ENCODE measurements at places on chromosomes 12 and 14.
A peak's percentile ranks its signal among the peaks of the same experiment; 100 is the strongest.

DNA sequence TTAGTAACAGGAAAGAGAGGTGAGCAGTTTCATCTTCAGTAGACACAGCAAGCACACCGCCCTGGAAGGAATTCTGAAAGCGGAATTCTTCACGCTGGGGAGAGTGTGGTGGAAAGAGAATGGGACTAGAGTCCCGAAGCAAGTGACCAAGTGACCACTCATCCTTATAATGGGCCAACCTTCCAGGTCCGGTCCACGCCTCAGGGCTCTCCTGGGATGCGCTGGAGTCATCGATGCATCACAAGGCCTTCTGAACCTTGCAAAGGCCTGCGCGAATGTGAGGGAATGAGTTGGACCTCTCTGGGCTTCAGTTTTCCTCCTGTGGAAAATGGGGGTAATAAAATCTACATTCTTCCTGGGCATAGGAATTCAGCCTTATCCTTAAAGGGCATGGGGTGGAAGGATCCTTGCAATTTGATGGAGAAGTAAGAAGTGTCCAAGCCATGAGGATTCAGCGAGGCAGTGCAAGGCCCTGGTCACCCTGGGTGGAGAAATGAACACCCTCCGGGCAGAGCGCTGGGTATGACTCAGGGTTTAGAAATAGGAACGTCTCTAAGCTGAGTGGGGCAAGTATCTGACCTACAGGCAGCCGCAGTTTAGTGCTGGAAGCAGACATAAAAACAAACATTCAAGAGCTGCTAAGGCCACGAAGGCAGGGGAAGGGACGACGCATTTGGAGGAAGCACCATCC, 97.7 kb downstream of the SETD3 start:
- no peak for DNase-seq

- no peak for DNase-seq
These were observed 71.2 kb downstream of the RASSF8 start for GRCh38 chr12:26029736-26030022.

DNA sequence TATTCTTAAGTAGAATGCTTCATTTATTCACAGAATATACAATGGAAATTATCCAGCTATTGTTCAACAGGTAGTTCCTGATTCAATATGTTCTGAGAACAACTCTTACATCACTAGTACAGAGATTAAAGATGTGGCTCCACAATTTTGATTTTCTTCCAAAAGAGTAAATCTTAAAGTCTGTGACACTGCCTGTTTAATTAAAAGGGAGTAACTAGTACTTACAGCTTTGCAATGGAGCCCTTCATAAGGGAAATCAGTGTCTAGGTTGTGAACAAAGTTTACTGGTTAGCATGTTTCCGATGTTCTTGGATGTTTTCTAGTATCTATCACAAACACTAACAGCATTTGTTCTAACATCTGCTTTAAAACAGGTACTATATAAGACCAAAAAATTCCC, 30.8 kb downstream of the MIA2 start:
- DNase-seq, result no peak

DNA sequence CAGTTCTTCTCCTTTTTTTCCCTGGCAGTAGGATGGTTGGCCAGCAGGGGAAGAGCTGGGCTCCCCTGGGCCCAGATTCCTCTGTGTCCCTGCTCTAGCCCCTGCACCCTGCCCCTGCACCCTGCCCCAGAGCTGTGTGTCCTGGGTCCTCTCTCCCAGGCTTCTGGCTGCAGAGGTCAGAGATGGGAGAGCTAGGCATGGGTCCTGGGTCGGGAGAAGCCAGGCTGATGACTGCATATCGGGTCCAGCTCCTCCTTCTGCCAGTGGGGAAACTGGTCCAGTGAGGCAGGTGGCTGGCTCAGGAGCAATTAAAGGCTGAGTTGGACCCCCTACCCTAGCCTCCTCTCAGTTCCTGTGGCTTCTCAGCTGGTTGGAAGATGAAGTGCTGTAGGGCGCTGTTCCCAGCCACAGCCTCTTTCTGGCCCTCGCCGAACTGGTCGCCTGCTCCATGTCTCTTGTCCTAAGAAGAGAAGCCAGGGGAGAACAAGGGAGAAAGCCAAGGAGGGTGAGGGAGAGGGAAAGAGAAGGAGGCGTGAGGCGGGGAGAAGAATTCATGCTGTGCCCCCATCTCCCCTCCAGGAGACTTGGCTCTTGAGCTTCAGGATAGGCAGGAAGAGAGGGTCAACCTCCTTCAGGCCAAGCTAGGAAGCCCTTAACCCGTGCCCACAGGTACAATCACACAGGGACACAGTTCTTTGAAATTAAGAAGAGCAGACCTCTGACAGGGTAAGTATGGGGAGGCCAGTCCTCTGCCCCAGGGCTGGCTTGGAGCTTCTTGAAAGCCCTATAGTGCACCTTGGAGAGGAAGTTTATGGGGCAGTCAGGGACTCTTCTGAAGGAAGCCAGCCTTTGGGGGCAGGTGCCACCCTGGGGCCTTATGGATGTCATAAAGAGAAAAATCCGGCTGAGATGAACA, 9.5 kb downstream of the VASH1 start:
- no peak for DNase-seq

DNA sequence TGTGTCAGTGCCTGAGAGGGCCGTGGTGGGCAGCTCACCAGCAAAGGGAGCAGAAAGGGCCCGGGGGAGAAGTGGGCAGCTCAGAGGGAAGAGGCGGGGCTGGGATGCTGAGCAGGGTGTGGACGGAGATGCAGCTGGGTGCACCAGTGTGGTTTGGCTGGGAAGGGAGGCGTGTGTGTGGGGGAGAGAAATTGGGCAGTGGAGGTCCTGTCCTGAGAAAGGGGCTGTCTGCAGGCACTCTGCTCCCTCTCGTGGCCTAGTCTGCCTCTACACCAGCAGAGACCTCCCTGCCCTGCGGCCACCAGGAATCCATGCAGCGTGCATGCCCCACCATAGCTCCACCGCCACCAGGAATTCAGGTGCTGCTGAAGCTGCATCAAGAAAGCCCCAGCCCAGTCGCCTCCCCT, 6.4 kb downstream of the TMEM121 start:
- DNase-seq, result no peak

DNA sequence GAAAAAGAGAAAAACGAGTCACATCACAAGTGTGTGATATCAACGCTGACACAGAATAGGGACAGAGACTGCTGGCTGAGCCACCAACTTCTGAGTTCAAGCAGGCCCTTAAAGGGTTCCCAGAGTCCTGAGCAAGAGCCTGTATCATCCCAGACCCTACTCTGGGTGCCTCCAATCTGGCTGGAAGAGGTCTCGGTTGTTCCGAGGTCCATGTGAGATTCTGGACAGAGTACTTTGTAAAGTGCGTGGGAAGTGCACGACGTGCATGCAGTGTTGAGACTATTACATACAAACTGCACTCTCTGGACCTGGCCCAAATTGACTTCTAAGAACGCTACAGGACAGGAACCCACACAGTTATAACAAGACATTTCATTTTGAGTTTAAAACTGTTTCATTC, 40.6 kb downstream of the MOK start:
- no peak for DNase-seq

- DNase-seq, result no peak
These were observed 446.0 kb downstream of the AEBP2 start for GRCh38 chr12:19885093-19885812.

DNA sequence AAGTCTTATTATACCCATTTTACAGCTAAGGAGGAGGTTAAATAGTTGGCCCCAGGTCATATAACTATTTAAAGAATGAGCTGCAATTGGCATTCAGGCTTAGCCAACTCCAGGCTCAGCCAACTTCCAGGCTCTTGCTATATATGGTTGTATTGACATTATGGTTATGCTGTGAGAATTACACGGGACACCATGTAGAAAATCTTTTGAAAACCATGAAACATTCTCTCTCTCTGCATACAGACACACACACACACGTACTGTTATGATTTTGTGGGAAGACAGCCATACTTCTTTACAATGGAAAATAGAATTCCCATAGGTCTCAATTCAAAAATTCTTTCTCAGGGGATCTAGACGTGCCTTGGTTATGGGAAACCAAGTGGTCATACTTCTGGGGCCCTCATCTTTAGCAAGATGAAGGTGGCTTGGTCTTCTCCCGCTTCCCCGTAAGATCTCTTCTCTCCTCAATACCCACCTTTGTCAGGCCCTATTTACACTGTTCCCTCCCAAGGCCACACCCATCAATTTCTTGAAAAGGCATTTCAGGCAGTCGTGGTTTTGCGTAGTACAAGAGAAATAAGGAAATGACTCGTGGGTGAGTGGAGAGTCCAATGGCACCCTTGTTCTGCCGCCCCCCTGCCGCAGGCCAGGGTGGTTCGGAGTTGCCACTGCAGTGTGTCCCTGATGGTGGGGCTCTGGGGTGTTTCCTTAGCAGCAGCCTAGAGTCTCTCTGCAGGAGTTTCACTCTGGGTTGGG, 10.0 kb upstream of the GPRC5A start:
- DNase-seq, result no peak

DNA sequence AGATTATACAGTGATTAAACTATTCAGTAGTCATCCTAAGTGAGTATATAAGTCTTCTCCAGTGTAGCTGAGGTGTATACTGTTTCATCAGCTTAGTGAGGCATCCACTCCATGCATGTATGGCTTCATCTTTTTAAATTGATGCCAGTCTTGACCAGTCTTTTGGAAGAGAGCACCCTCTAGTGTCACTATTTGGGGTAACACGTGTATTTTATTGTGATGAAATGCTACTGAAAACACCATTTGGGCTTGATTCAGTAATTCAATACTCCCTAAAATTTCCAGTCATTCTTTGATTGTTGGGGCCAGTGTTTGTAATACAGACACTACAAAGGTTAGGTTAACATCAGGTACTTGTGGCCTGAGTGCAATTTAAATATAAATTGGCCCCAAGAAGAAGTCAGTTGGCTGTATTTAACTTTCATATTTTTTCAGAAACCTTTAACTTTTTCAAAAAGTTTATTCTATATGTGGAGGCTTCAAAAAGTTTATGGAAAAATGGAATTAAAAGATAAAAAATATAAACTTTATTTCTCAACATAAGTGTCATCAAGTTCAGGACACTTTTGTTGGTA, 35.3 kb downstream of the MIPOL1 start:
- DNase-seq, result no peak

DNA sequence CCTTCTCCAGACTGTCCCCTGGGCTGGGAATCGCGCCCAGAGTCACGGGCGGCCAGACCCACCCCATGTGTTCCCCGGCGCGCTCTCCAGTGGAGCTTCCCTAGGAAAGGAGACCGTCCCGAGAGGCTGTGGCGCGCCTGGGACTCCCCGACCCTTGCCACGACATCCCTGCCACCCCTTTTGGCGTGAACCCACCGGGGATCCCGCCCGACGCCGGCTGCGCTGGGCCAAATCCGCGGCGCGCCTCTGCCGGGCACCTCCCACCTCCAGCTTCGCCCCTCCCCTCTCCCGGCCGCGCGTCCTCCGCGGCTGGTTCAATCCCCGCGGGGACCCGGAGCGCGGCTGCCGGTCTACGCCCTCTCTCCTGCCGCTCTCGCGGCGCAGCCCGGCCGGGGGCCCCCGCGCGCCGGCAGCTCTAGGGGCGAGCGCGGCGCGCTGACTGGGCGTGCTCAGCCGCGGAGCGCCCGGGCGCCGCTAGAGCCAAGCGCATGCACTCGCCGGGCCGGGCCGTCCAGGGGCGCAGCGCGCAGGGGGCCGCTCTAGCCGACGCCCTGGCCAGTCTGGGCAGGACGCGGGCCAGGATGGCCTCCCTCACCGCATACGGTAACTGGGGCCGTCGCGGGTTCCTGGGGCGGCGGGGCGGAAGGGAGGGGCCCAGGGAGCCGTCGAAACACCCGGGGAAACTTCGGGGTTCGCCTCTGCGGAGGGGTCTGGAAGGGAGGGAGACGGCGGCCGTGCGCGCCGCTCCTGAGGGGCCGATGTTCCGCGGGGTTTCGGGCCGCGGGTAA, 77.4 kb upstream of the ANO4 start:
- no peak for DNase-seq

DNA sequence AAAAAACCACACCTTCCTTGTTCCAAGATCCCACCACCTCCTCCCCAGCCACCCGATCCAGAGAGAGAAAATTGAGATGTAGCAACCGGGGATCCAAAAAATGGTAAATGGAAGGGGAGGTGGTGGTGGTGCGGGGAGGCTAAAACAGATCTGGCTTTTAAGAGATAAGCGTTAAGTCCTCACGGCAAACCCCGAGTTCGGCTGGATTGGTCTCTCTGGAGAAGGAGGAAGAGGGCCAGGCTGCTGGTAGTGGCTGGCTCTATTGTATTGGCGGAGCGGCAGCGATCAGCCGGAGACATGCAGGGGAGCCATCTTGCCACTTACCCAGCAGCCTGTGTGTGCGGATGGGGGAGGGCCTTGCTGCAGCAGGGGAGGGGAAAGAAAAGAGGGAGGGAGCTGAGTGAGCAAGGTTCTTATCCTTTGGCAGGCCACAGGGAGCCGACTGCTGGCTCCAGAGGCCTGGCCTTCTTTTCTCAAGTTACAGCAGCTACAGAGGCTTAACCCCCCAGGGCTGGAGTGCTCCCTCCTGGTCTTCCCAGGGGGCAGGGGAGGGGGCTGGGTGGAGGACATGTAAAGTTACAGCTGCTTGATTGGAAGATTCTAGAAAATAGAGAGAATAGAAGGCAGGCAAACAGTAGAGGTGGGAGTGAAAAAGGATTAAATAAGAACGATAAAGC, 14.1 kb upstream of the CDH24 start:
- DNase-seq, result peak; percentile 94

GRCh38 chr12:22286569-22286968, 47.9 kb downstream of the ST8SIA1 start:
- no peak for DNase-seq

DNA sequence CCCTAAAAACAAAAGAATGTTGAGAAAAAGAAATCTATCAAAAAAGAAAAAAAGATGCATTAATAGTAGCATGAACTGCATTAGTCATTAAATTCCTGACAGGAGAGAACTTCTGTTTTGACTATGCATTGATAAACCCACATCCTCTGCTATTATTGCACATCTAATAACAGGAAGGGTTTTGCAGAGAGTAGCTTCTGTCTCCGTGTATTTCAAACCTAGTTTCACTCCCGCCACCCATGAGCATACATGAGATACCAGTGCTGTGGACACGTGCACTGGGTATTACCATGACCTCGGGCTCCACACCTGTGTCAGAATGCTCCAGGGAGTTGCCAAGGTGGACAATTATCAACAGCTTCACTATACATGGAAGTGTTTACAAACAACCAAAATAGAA, 449.1 kb upstream of the SOX5 start:
- DNase-seq, result no peak

GRCh38 chr12:92136965-92137721, 8.5 kb downstream of the BTG1 start:
- peak; percentile 60 for DNase-seq

DNA sequence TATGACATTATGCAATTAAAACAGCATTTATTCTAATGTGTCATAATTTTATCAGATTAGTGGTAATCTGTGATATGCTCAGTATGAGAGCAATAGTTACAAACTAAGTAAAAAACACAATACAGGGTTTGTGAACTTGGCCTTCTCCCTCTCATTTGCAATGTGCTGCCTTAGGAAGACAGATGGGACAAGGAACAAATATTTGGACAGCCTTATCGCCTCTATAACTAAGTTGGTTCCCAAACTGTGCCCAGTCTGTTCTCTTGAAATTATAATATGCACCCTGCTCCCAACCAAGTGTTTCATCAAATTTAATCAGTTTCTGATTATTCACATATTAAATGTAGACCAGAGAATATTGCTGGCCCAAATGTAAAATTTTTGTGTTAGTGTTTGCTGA, 22.7 kb downstream of the MGST1 start:
- no peak for DNase-seq

- peak; percentile 92 for DNase-seq
These were observed 360.4 kb downstream of the MED13L start for GRCh38 chr12:115916910-115917668.

- no peak for DNase-seq
These were observed 5.9 kb upstream of the B3GNT4 start for GRCh38 chr12:122197612-122197966.

GRCh38 chr12:89721291-89721987, 12.8 kb upstream of the ATP2B1 start:
- no peak for DNase-seq

- no peak for DNase-seq
These were observed 11.7 kb upstream of the RIN3 start for GRCh38 chr14:92501891-92502351.

Data from activated CD4-positive, alpha-beta T cell treated with anti-CD3 and anti-CD28 coated beads, Interleukin-2, amount 10 ng/mL, durations not matched to agents 24 days and 14 days (primary cell).